ENCODE measurements at places on chromosomes 12 and 14. TPM values are rescaled to one million over a fixed set of nuclear protein-coding genes. Genes with fewer than 3 reads are reported as not detected.

DNA sequence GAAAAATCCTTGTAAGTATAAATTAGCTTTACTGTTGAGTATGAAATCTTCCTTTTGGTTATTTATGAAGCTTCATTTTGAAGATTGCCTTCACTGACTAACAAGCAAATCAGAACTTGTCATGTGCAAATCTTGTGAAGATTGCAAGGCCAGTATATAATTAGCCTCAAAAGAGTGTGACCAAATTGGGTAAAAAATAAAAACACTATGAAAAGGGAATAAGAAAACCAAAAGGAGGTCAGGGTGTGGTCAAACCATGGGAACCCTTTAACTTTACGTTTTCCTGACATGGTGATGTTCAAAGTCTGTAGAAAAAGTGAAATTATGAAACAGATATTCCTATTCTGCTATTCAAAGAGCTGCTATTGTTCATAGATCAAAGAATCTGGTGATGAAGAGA is 230.3 kb downstream of the BCAT1 start:
- DNase-seq = no peak

GRCh38 chr14:103518422-103519042 is 4.1 kb downstream of the CKB start:
- peak; percentile 54 for DNase-seq

- no peak for DNase-seq
These were observed 4.5 kb upstream of the AQP2 start for GRCh38 chr12:49946086-49946485.

DNA sequence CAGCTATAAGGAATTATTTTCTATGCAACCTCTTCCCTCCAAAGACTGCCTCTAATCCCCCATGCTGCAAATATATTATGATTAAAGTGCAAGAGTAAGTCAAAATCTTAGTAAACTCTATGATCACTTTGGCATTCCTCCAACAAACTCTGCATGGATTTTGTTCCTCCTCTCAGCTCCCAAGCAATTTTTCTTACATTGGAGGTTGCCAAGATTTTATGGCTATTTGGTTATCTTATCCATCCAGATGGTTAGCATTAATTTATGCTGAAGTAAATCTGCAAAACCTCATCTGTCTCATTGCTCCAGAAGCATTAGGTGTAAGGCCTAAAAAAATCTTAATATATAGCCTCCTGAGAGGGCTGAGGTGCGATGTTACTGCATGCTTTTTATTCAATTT is 228.1 kb downstream of the CHST11 start:
- DNase-seq = no peak

Gene TAC3
- total RNA-seq = not detected

All from prostate gland (tissue), 2 donors.